ENCODE measurements at places on chromosomes 5 and 9.
A peak's percentile ranks its signal among the peaks of the same experiment; 100 is the strongest.

DNA sequence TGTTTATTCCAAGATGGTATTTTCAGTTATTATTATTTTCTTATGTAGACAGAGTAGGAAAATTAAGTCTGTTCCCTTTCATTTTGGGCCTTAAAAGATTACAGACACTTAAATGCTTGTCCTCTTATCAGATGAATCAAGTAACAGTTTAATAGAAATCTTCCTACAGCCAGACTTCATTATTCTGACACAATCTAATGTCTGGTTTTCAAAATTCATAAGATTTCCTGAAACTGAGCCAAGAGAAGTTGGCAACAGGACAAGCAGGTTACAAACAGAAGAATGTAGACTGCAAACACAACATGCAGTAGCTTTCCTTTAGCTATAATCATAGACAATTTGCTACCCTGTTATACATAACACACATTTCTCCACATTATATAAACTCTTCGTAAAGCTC lies 130.5 kb downstream of the FBXL17 start:
- no peak for DNase-seq

- DNase-seq, result no peak
Observed at GRCh38 chr5:67149951-67150523, 46.6 kb downstream of the CD180 start.

DNA sequence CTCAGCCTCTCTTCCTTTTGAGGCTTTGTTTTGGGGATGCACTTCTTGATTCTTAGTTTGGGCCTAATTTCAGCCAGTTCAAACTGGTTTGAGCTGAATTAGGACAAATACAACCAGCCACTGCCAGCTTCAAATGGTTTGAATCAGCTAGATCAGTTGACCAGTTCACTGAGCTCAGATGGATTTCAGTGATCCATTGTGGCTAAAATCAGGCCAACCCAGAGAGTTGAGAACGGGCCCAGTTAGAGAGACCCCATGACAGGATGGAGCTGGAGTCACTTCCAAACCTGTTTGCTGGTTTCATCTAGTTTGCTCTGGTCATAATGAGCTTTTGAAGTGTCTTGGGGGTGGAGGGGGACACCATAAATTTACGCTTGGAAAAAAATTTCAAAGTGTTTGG lies 48.0 kb upstream of the NEK6 start:
- DNase-seq, result no peak

DNA sequence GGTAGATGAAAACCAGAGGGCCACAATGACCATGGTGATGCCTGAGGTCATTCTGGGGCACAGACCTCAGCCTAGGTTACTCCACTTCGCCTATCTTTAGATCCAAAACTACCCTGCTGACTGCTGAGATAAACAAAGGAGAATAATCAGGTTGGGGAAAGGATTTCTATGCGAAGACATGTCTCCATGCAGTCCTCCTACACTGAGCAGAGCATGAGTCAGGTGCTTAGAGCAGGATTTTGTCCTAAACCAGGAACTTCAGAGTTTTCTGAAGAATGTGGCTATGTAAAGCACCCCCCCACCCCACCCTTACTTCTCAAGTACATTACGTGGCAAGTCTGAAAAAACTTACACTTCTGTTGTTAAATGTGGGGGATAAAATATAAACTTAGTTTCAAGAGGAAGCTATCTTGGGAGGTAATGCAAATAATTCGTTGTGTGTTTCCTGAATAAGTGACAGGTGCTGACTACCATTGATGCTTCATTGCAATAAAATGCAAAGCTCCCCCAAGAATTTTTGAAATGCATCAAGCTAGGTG lies 19.4 kb downstream of the PDCD1LG2 start:
- no peak for DNase-seq

GRCh38 chr9:31582071-31582470 lies 802.4 kb upstream of the ACO1 start:
- DNase-seq, result no peak

GRCh38 chr9:108551030-108551841 lies 304.6 kb downstream of the ACTL7B start:
- peak; percentile 79 for DNase-seq

GRCh38 chr5:6732634-6733410 lies 19.6 kb downstream of the TENT4A start:
- DNase-seq, result peak; percentile 25

DNA sequence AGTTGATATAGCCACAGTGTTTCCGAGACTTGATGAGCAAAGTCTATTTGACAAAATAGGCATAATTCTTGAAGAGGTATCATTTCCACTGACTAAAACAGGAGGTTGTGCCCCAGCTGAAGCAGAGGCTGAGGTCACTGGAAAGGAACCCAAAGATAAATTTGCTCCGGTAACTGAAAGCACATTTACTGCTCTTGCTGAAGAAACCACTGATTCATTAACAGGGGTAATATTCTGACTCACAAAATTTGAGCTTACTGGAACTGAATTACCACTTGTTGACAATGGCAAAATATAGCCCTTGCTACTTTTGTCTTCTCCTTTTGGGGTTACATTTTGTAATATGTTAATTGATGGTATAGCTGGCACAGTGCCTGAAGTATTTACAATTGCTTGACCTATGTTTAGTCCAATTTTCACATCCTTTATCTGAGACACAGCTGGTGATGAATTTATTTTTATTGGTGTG lies 30.2 kb downstream of the MLANA start:
- peak; percentile 24 for DNase-seq

- no peak for DNase-seq
Observed at GRCh38 chr5:27315363-27316270, 277.2 kb upstream of the CDH9 start.

DNA sequence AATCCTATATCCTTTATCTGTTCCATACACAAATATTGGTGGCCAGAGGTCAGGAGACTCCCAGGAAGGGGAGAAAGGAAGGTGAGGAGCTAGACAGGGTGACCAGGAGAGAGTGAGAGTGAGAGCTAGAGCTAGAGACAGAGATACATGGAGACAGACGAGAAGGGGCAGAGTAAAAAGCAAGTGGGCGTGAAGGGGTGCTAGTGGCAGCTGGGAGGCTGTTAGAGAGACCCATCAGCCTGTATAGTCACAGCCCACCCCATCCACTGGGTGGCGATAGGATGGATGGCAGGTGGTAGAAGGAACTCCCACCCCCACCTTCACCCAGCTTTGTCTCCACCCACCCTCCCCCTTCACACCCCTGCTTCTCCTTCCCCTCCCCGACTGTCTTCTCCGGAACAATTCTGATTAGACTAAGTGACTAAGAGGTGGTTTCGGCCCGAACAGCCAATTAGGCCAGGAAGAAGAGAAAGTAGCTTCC lies 32.8 kb downstream of the PCDH1 start:
- DNase-seq, result no peak

GRCh38 chr9:11871852-11872251 lies 821.3 kb upstream of the TYRP1 start:
- no peak for DNase-seq

DNA sequence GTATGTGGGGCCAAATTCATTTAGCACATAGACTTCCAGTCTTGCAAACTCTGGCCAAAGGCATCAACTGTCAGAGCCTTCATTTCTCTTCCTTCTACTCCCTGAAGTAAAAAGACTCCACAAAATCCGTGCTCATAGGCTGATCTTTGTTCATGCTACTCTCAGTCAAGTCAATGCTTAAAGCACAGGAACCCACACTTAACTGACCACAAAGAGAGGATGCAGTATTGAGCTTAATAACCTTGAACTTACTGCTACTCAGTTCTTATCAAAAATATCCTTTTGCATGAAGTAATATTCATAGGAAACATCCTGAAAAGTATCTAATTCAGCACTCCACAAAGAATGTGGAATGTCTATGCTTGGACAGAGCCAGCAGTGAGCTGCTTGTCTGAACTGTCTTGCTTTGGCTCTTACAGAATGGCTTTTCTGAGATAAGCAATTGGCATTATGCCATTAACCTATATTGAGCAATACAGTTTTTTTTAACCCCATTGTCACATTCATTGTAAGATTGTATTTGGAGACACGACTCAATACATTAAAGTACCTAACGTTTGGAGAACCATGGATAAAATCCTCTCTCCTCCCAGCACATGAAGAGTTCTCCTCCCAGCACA lies 21.7 kb downstream of the LPAR1 start:
- DNase-seq, result no peak

DNA sequence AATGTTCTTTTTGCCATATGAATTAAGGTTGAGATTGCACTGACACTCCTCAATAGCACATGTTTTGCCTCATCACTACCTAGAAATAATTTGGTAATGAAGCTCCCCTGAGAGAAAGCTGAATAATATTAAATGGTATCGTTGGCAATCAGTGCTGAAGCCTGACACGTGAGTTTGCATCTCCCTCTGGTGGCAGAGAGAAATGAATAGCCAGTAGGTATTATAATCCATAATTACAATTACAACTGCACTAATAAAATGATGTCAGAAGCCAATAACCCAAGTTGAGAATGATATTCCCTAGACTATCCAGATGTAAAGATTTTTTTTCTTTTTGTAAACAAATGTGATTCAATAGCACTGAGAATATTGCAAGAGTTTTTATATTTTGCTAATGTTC lies 700.3 kb downstream of the PTPRD start:
- DNase-seq, result no peak

DNA sequence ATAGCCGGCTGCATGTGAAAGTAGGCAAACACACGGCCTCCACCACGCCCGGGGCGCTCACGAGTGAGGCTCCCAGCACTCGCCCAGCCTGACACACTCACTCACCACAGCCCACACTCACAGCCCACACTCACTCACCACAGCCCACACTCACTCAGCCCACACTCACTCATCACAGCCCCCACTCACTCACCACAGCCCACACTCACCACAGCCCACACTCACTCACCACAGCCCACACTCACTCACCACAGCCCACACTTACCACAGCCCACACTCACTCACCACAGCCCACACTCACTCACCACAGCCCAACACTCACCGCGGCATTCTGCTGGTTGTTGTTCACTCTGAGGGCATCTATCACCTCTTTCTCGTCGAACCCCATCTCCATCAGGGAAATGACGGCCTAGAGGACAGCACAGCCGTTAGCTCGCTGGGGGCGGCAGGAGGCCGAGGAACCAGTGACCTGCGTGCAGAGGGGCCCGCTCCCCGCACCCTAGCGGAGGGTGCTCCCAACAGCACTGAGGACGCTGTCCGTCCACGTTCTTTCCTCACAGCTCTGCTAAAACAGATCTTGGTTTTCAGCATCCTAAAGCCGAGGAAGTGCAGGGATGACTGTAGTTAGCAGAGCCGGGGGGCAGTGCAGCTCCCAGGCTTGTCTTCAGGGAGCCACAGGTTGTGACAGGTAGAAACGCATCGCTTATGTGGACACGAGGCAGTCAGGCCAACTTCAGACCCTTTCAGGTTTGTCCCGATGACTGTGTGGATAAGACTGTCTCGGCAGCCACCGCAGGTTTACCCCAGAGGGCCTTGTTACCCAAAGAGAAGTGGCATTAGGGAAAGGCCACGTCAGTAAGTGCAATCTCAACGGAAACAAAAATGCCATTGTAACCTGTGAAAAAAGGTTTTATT lies 21.6 kb downstream of the UBAC1 start:
- DNase-seq, result no peak

DNA sequence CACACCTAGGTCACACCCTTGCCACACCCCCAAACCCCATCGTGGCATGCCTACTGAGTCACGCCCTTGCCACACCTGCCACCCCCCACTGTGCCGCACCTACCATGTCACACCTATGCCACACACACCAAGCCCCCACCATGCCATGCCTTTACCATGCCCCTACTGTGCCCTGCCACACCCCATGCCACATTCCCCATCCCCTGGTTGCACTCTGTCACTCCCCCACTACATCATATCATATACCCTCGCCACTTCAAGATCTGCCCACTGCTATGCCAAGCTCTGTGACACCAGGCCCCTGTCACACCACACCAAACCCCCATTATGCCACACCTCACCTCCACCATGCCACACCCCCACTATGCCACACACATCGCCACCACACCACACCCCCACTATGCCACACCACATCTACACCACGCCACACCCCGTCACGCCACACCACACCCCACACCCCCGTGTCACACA lies 101.2 kb downstream of the OLFM1 start:
- no peak for DNase-seq

Measured in GM04503 (cell line).